ENCODE measurements at places on chromosomes 5 and 9.

DNA sequence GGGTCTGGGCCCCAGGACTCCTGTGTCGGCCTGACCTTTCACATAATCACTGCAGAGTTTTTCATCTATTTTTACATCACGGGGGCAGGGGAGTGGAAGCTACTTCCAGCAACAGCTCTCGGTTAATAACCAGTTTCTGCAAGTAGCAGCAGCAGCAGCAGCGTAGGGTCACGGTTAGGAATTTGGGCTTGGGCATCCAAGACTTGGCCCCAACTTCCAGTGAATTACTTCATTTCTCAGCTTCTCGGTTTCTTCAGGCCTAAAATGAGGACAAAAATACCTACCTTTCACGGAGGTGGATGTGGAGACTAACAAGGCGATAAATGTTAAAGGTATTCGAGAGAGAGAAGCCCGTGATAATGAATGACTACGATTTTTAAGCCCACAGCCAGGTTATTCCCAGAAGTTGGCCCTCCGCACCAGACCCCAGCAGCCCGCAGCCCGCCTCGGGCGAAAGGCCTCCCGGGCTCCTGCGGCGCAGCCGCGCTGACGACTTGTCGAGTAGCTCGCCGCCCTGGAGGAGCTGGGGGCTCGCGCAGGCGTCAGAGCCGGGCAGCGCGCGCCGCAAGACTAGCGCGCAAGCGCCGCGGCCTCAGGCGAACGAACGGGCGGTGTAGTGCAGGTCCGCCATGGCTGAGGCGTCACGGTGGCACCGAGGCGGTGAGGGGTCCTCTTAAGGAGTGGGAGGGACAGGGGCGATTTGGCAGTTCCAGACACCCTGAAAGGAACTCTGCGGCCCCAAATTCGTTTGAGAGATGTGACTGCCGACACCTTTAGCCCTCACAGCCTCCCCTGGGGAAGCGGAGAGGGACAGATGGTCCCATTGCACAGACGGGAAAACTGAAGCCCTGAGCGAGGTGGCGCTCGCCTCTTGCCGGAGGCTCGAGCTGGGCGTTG is at the start of gene PKD2L2:
PKD2L2 (plus strand) TSS at position 595 of the 897 bp plus-strand sequence; CDS start at position 630, 35 bp downstream.
- DNase-seq: peak; percentile 67

DNA sequence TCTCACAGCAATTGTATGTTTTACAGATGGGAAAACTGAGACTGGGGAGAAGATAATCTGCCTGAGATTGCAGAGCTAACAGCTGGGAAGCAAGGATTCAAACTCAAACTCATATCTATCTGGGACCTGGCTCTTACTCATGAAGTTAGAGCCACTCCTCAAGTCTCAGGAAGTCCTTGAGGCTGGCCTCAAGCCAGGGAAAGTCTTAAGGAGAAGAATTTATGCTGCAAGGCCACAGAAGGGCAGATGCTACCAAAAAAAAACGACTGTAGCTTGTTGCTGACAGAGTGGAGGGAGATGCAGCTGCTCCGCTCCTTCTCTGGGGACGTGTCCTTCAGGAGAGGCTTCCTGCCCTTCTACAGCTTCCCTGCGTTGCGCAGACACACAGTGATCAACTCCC is 39.8 kb downstream of the BARHL1 start:
- no peak for DNase-seq

- DNase-seq: no peak
These were observed 77.2 kb downstream of the MRPS30 start for GRCh38 chr5:44885903-44886302.

DNA sequence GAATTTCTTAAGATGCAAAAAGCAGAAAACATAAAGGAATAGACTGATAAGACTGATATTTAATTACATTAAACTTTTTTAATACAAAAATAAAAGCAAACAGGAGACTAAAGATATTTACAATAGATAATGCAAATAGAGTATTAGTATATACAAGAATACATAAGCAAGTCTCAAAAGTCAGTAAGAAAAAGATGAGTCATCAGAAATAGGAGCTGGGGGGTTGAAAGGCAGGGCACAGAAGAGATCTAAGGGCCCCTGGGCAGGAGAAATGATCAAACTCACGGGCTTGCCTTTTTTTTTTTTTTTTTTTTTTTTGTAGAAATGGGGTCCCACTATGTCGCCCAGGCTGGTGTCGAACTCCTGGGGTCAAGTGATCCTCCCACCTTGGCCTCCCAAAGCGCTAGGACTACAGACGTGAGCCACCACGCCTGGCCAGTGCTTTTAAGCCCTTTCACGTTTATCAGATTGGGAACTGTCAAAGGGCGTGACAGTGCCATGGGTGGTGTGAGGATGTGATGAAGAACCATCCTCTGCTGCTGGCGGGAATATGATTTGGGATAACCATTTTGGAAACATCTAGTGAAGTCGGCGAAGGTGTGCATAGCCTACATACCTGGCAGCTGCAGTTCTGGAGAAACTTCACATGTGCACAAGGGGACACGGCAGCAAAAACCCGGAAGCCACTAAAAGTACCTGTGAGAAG is 126.1 kb downstream of the CACNA1B start:
- DNase-seq: no peak

GRCh38 chr9:88991066-88992034 is at the start of gene S1PR3:
TSS of gene S1PR3 (plus strand) at chr9:88991468. CDS start at chr9:89001201, 9,733 bp downstream.
- peak; percentile 8 for DNase-seq

GRCh38 chr5:59484618-59485017 is 408.9 kb downstream of the PDE4D start:
- DNase-seq: no peak

DNA sequence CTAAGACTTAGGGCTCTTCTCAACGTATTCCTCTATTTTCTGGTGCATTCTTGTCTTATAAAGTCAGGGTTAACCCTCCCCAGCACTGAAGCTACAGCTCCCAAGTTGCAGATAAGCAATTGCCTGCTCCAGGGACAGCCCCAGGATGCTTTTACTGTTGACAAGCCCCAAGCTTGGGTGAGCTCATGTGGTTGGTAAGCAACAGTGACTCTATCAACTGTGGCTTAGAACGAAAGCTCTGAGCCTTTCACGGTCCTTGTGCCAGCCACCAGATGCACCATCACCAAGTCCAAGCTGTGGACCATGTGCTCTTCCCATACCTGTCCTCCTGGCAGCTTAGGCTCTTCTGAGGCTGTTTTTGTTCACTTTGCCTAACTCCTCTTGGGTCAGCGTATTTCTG is 13.5 kb downstream of the ADRB2 start:
- DNase-seq: no peak

GRCh38 chr9:111857555-111858211 is 38.9 kb upstream of the UGCG start:
- no peak for DNase-seq

DNA sequence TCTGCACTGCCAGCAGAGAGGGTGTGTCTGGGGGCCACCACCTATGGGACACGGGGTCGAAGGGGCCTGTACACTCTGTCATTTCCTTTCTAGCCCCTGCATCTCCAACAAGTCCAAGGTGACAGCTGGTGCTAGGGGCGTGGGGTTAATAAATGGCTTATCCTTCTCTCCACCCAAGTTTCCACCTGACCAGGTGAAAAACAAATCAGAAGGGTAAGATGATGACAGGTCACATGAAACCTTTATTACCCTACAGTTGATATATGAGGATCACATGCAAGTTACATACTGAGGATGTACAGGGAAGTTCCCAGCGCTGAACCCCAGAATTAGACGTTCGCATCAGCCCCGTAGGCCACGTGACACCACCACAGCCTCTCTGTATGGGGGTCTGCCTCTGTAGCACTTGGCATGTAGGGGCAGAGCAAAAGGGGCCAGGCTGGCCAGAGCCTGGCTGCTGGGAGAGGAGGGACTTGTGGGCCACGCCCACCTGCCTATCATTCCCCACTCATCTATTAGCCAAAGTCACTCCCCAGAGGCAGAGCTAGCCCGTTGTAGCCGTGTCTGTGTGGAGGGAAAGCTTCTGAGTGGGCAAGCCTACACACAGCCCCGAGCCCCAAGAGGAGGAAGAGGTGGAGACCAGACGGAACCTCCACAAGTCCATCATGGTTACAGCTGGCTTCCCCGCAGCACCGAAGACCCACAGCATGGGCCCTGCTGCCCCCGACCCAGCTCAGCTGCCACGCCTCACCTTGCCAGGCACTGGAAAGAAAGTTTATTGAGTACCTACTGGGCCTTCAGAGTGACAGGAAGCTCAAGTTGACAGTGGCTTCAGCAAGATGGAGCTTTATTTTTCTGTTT is 2.2 kb downstream of the TMEM141 start:
- DNase-seq: no peak

DNA sequence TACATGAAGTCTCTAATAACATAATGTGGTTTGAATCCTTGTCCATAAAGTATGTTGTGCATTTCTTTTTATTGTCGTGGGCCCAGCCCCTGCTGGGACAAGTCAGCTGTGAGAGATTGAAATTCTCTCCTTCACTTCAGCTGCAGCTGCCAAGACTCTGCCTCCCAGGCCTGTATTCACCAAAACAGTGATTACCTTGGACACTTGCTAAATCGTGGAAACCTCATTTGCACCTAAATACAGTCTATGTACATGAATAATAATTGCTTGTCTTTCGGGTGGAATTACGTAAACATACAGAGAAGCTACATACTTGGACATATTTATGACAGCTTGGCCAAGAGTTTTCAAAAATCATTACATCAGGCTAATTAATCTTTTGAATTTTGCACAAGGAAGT is 898.5 kb upstream of the SEMA6A start:
- no peak for DNase-seq

- DNase-seq: no peak
These were observed 257.8 kb downstream of the KIAA0825 start for GRCh38 chr5:94360382-94361130.

- DNase-seq: no peak
These were observed 20.2 kb downstream of the ARSB start for GRCh38 chr5:78964889-78965288.

- no peak for DNase-seq
These were observed 26.6 kb downstream of the MAPKAP1 start for GRCh38 chr9:125680445-125680844.

GRCh38 chr5:16975950-16976624 is 40.0 kb upstream of the MYO10 start:
- DNase-seq: no peak

DNA sequence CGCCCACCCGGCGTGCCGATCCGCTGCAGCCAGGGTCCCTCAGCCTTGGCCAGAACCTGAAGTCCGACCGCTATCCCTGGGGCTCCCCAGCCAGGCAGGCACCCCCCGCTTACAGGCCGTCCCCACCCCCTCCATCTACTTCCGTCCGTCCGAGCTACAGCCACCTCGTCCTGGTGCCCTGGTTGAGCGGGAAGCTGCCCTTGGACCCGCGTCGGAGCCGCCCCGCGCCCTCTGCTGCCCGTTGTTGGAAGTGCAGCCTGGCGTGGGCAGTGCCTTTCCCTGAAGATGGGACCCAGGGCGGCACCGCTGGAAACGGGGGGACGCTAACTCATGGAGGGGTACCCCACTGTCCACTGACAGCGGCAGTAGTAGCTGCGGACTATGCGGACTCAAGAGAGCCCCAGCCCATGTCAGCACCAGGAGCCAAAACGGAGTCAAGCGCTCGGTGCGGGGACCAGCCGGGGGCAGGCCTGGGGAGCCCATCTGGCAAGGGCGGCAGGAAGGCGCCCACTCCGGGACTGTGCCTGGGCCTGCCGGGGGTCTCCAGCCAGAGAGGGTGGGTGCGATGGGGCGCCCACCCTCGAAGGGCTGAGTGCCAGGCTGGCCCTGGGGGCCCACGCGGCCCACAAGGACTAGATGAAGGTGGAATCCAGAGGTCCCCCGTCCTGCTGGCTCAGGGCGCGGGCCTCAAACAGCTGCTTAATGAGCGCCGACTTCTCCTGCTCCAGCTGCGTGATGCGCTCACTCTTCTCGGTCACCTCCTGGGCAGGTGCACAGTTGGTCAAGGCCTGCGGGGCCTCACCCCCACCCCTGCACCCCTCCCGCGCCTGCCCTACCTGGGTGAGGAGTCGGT is 6.1 kb downstream of the SAPCD2 start:
- peak; percentile 60 for DNase-seq

GRCh38 chr5:147578228-147579024 is 68.6 kb upstream of the DPYSL3 start:
- DNase-seq: no peak

- no peak for DNase-seq
These were observed 167.6 kb downstream of the ASTN2 start for GRCh38 chr9:117247266-117247665.

DNA sequence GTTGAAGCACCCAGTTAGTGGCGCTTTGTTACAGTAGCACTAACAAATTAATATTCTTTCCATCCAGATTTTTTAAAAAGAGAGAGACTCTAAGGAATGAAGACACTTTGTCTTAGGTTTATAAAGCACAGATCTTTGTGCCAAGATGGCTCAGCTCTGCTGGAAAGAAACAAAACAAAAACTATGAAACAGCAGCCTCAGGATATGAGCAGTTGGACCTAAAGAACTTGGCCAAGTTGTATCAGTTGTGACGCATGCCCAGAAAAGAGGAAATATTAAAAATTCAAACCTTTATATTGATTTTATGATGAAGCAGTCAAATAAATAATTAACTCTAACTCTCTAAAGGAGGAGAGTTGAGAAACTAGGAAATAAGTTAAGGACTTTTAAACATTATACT is 427.2 kb downstream of the SPOCK1 start:
- no peak for DNase-seq

DNA sequence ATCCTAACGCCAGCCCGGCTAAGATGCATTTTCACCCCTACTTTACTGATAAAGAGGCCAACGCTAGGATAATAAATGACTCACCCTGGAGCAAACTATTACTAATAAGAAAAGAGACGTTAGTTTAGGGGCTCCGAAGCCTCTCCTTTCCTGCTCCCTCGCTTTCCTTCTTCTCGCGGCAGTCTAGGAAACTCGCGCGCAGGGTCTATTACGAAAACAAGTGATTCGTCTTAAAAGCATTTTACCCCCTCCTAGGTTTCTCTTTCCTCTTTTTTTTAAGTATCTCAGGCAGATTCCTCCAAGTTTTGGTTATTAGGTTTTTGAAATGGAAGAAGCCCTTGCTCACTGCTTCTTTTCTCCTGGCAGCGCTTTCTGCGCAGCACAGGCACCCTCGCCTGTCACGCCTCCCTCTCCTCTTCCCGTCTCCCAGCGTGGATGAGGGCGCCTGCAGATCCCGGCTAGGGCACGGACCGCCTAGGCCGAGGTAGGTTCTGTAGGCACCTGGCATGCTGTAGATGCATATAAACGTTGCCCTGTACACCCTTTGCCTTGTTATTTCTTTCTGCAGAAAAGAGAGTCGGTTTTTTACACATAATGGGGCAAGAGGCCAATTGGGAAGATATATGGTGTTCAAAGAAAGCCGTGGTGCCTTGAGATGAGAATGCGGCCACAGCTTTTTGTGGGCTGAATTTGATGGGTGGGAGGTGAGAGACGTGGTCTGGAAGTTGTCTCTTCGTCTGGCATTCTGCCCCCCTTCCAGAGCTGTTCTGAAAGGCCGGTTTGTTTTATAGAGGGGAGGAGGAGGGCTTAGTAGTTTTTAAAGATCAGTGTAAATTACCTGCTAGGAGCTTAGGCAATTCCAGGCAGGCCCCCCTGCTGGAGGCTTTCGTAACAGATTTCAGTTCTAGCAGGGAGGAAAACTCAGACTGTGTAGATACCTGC is 983 bp downstream of the GCNT1 start:
- no peak for DNase-seq

Measured in activated T-cell treated with anti-CD3 and anti-CD28 coated beads for 1 hour (primary cell).